Activated CD4-positive, CD25-positive, alpha-beta regulatory T cell treated with anti-CD3 and anti-CD28 coated beads, Interleukin-2, amount 50 U/mL, for 16 hours (primary cell): ENCODE measurements at places on chromosomes 4 and X.

DNA sequence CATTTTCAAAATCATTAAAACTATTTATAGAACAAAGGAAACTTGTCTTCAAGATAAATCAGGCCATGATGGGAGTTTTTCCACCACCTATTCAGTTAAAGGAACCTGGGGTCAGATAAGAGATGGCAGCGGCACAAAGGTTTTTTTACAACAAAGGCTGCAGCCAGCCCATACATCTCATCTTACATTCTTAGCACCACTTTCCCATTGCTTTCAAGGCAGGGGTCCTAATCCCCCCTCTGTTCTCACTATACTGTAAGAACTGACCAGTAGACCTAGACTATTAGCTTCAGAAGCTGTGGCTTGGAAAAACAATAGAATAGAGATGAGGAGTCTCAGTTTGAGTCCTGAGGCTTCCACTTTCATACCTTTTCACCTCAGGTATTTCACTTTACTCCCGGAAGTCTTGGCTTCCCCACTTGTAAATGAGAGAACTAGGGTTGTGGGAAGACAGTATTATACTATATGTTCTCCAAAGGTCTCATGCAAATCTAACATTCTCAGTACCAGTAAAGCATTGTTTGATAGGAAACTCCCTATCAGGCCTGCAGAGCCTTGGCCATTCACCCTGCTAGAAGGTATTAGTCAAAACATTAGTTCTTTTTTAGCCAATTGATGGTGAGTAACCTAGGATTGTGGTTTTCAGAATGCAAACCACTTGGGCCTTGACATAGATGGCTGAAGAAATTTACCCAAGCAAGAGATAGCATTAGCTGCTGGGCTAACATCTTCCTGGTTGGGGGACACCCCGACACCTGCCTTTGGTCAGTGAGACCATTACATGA is 182.9 kb upstream of the PBDC1 start:
- DNase-seq: no peak

- DNase-seq: no peak
Measured at GRCh38 chr4:7422151-7422897, 12.4 kb downstream of the PSAPL1 start.

DNA sequence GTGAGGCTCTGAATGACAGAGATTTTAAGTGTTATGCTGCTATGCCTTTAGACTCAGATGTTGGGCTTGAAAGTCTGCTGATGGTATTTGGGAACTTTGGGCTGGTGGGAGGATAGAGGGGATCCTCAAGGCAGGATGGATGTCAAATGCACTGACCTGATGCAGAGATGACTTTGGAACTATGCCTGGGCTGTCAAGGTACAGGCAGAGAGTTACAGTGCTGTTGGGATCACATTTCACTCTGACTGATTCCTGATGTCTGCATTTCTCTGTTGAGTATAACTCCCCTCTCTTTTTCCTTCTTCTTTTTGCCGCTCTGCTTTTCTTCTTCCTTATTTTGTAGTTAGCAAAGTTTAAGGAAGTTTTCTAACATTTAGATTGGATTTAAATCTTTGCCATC is 271.8 kb upstream of the ARX start:
- no peak for DNase-seq

DNA sequence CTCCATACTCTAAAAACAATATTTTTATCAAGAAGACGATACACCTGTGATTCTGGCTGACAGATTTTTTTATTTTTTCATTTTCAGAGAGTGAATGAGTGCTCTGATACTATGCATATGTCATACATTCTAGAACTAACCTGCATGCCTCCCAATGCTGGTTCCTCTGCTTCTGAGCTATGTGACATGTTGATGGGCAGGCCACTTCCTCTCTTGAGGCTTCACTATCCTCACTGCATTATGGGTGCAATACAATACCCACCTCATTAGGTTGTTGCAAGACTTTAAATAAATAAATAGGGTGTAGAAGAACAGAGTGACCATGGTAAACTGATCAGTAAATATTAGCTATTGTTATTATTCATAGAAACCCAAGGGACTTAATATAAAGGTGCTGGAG is 408.3 kb downstream of the HNRNPD start:
- DNase-seq: no peak

GRCh38 chr4:112753333-112753732 is 116.4 kb downstream of the LARP7 start:
- DNase-seq: no peak

- no peak for DNase-seq
Measured at GRCh38 chrX:151042842-151043241, 59.7 kb downstream of the HMGB3 start.

DNA sequence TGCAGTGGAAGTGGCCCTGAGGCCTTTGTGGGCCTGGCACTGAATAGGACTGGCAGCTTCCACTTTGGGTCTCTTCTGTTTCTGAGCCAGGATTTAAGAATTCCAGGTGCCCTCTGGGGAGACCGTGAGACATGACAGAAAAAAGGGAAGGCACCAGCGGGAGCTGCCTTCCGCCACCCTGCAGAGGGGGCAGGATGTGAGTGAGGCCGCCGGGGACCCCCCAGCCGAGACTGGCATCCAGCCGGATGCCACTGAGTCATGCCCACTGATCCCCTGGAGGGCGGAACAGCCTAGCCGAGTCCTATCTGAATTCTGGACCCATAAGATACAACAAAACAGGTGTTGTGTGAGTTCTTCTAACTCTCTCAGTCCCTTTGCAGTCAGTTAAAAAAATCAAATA is 41.3 kb downstream of the C4orf50 start:
- no peak for DNase-seq

DNA sequence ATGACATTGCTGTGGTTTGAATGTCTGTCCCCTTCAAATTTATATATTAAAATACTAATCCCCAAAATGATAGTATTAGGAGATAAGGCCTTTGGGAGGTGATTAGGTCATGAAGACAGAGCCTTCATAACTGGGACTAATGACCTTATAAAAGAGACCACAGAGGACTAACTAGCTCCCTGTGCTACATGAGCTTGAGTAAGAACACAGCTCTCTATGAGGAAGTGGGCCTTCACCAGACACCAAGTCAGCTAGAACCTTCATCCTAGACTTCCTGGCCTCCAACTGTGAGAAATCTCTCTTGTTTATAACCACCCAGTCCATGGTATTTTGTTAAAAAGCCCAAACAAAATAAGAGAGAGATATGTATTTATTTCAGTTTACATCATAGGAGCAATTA is 242.2 kb upstream of the CTSO start:
- DNase-seq: no peak
